Cerebellum (tissue), 4 donors: ENCODE measurements at places on chromosomes 3 and 15.

DNA sequence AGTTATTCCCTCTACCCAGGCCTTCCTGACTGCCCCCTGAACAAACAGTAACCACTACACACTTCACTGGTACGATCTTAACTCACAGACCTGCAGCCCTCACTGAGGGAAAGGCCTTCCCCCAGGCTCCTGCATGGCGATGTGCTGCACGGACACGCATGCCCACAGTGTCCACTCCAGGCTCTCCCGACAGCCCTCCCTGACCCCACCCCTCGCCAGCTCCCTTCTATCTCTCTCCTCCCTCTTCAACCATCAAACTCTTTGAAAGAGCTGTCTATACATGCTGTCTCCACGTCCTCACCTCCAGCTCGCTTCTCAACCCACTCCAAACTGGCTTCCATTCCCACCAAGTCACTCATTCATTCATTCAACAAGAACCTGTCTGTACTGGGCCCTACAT, 3.9 kb downstream of the SCN5A start:
- DNase-seq: no peak

DNA sequence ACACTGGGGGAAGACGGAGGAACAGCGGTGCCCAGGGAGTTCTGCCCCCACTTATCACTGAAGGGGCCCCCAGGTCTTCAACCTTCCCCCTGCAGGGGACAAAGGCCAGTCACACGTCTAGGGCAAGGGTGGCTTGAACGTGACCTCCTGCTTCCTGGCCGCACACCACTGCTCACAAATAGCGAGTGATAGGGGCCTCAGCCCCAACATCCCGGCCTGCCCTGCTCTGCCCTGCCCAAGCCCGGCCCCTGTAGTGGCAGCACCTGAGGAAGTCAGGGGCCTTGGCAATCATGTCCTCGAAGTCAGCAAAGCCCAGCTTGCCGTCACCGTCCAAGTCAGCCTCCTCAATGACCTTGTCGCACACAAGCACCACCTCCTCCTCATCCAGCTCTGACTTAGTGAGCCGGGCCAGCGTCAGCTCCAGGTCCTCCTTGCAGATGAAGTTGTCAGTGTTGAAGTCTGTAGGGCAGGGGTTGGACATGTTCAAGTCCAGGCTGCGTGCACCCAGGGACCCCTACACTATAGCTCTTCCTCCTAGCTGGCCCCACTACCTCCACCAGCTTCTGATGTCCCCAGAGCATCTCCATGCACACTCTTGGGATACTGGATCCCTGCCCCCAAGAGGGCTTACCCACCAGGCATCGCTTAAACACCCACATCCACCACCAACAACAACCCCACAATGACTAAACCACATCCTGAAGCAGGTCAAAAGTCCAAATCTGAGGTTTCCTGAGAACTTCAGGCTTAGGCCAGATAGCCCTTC, 13.3 kb downstream of the SH2D7 start:
- DNase-seq: no peak

GRCh38 chr15:67901922-67902321, 62.1 kb upstream of the RNU6-1 start:
- no peak for DNase-seq

- DNase-seq: no peak
Measured at GRCh38 chr3:10471054-10471688, 34.2 kb downstream of the ATP2B2 start.

DNA sequence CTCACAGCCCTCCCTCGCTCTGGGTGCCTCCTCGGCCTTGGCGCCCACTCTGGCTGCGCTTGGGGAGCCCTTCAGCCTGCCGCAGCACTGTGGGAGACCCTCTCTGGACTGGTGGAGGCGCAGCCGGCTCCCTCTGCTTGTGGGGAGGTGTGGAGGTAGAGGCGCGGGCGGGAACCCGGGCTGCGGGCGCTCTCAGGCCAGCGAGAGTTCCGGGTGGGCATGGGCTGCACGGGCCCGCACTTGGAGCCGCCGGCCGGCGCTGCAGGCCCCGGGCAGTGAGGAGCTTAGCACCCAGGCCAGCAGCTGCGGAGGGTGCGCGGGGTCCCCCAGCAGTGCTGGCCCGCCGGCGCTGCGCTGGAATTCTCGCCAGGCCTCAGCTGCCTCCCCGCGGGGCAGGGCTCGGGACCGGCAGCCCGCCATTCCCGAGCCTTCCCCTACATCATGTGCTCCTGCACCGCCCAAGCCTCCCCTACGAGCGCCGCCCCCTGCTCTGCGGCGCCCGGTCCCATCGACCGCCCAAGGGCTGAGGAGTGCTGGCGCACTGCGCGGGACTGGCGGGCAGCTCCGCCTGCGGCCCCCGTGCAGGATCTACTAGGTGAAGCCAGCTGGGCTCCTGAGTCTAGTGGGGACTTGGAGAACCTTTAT, 46.0 kb upstream of the GSK3B start:
- DNase-seq: no peak

- DNase-seq: no peak
Measured at GRCh38 chr15:92653836-92654539, 1.6 kb downstream of the FAM174B start.

- DNase-seq: peak; percentile 11
Measured at GRCh38 chr3:115148142-115148790, 1.2 kb upstream of the ZBTB20 start.

DNA sequence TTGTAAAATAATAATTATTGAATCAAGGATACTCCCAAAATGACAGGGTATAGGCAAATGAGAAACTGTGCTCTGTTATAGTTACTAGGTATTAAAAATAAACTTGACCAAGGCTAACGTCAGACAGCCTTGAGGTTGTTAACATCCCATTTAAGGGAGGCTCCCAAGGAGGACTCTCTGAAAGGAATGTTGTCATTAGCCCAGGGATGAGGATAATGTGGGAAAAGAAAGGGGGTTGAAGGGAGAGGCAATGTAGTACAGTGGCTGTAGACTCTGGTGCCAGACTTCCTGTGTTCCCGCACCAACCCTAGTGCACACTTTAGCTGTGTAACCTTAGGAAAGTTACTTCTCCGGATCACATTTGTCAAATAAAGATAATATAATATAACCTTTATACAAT, 47.0 kb upstream of the RARB start:
- DNase-seq: no peak
